ENCODE measurements at places on chromosomes 4 and X. TPM values are rescaled to one million over a fixed set of nuclear protein-coding genes. Genes with fewer than 3 reads are reported as not detected.

GRCh38 chrX:45348296-45348695, 147.6 kb upstream of the DIPK2B start:
- DNase-seq = no peak

GRCh38 chrX:35098419-35098818, 155.8 kb downstream of the FAM47B start:
- no peak for DNase-seq

PLP1 gene
- 13.8 TPM for total RNA-seq

CENPU gene
- total RNA-seq = 3.8 TPM

DNA sequence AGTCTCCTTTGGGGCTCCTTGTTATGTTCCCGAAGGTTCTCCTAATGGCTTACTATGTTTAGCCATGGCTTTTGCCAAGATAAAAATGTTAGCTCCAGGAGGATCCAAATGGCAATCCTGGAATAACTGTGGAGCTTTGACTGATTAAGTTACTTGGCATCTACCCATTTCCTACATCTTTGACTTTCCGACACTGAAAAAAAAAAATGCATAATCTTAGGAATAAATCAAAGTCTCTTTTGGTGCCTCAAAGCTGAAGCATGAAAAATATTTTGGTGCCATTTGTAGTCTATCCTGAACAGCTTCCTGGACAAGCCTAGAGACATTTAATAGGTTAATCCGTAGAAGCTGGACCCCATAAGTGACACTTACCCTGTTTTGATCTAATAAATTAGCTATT, 191.7 kb downstream of the PALLD start:
- no peak for DNase-seq

- DNase-seq = no peak
These were observed 685.5 kb downstream of the KCTD8 start for GRCh38 chr4:43763029-43763610.

SPANXA2 gene
- total RNA-seq = not detected

DNA sequence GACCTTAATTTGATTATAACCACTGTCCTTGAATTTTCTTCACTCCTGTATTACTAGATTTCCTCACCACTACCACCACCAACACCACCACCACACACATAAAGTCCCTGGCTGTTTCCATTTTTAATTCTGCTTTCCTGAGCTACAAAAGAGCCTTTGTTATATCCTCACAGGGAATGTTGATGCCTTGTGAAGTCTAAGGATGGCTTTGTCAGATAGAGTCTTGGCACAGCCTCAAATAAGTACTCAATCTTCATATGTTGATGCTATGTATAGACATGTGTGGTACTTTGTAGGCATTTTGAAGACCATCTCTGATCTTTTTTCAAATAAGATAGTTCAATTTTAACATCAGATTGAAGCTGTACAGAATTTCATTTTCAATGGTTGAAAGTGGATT, 1016.7 kb upstream of the LCORL start:
- no peak for DNase-seq

GRCh38 chrX:64427787-64428186, 32.5 kb upstream of the MTMR8 start:
- no peak for DNase-seq

- no peak for DNase-seq
These were observed 30.6 kb upstream of the SORCS2 start for GRCh38 chr4:7161721-7162214.

TIMM17B gene
- total RNA-seq = 55.3 TPM

DNA sequence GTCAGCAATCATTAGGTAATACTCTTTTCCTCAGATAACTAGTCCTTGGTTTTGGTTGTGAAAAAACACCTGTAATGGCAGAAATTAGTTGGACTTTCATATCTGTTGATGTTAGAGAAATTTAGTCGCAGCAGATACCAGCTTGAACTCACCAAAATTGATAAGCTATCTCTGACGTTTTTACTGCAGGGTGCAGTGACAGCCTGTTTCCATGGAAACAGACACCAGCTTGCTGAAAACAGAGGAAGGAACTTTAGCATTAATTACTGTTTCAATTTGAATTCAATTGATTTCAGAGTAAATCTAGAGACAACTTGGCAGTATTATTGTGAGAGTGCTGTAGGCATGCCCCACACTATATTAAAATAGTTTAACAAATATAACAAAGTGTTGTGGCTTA, 246.5 kb downstream of the PPP1R2C start:
- DNase-seq = no peak

IRS4 gene
- total RNA-seq = not detected

Measured in mucosa of gallbladder (tissue), 1 donor.